ENCODE measurements at places on chromosomes 6 and 20.

GRCh38 chr6:25753079-25753478 is 1.5 kb upstream of the SLC17A4 start:
- DNase-seq = no peak

DNA sequence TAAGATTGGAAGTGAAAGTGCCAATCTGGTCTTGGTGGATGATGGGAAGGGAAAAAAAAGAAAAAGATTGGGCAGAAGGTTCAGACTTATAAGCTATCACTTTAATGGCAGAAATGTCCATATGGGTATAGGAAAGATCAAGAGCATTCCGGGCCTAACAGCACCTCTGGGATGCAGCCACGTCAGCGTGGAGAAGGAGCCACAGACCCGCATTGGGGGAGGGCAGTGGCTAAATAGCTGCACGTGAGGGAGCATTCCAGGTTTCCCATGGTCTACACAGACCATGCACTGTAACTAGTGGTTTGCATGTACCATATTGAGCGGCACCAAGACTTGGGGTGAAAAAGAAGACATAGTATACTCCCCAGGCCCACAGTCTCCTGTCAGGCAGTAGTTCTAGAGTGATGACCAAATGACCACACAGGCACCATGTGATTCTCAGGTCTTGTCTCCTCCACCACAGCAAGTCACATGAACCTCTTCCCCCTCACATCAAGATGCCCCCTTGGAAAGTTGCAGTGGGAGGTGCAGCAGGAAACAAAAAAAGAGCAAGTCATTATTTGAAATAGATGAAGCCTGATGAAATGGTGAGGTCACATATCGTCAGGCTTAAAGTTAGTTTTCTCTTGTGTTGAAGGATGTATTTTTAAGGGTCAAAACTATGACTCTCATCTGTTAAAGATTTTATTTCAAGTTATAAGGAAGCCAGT is 94.4 kb upstream of the TNFAIP3 start:
- DNase-seq = no peak

- DNase-seq = no peak
Measured at GRCh38 chr20:52838510-52839241, 133.5 kb upstream of the TSHZ2 start.

- DNase-seq = no peak
Measured at GRCh38 chr6:137167702-137168377, 5.6 kb downstream of the IL22RA2 start.

DNA sequence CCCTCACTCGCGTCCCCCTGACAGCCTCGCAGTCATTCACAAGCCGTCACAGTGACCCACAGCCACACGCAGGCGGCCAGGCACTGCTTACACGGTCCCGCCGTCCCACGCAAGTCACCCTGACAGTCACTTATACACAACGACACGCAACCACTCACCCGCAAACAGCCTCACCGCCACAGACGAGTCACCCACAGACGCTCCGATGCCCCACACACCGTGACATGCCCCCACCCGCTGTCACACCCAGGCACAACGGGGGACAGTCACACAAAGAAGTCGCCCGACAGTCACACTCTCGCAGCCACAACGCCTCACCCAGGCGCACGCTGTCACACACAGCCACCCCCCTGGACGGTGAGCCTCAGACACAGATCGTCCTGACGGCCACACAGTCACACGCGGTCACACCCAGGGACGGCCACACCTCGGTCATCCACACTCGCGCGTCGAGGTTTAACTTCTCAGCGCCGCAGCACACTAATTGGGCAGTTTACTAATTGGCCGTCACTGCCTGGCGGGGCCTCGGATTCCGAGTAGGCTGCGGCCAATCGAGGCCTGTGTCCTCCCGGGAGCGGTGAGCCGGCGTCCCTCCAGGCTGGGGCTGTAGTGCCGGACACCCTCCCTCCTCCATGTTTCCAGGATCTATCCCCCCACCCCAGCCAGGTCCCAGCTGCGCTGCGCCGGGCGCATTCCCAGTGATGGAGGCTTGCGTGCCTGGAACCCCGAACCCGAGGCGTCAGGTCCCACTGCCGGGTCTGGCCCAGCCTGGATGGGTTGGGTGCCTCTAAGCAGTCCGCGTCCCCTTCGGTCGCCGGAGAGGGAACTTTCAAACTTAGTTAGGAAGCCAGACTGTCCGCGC is 790 bp downstream of the TOX2 start:
- peak; percentile 67 for DNase-seq

- no peak for DNase-seq
Measured at GRCh38 chr6:18347866-18348265, 39.3 kb upstream of the RNF144B start.

GRCh38 chr6:108556866-108557493 is 3.7 kb upstream of the FOXO3 start:
- no peak for DNase-seq

DNA sequence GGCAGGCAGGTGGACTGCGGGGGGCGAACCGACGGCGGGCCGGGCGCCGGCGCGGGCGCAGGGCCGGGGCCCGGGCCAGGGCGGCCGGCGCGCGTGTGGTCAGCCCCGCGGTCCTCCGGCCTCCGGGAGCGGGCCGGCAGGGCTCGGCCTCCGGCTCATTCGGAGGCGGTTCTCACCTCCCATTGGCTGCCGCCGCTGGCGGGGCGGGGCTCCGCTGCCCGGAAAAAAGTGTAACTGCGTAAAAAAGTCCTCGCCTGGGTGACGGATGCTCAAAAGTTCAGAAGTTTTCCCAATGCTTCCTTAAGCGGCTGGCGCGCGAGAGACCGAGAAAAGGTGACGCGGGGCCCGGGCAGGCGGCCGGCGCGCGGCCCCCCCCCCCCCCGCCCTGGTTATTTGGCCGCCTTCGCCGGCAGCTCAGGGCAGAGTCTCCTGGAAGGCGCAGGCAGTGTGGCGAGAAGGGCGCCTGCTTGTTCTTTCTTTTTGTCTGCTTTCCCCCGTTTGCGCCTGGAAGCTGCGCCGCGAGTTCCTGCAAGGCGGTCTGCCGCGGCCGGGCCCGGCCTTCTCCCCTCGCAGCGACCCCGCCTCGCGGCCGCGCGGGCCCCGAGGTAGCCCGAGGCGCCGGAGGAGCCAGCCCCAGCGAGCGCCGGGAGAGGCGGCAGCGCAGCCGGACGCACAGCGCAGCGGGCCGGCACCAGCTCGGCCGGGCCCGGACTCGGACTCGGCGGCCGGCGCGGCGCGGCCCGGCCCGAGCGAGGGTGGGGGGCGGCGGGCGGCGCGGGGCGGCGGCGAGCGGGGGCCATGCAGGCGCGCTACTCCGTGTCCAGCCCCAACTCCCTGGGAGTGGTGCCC is at the start of gene FOXC1:
FOXC1 (plus strand) TSS at position 268 of the 849 bp plus-strand sequence; CDS start at position 799, 531 bp downstream.
- peak; percentile 91 for DNase-seq

Measured in GM13976 (cell line).